ENCODE measurements at places on chromosomes 13 and 19. TPM values are rescaled to one million over a fixed set of nuclear protein-coding genes. Genes with fewer than 3 reads are reported as not detected.

KLK10 gene
- total RNA-seq = 15.7 TPM

TNFRSF19 gene
- total RNA-seq = 8.4 TPM

CNN1 gene
- 130 TPM for total RNA-seq

ZNF99 gene
- 3.0 TPM for total RNA-seq

GRK1 gene
- 2.1 TPM for total RNA-seq

ZNF135 gene
- 33.7 TPM for total RNA-seq

SIGLECL1 gene
- total RNA-seq = 18.7 TPM

MYO16 gene
- 4.0 TPM for total RNA-seq

NUCB1 gene
- total RNA-seq = 139 TPM

CLDND2 gene
- total RNA-seq = 10.0 TPM

EFNB2 gene
- total RNA-seq = 37.7 TPM

DPF1 gene
- 6.4 TPM for total RNA-seq

ATP8B3 gene
- total RNA-seq = 38.0 TPM

ZNF154 gene
- 1.1 TPM for total RNA-seq

UPK1A gene
- 0.47 TPM for total RNA-seq

PEG3 gene
- total RNA-seq = 155 TPM

PODNL1 gene
- 12.6 TPM for total RNA-seq

DNAJB1 gene
- total RNA-seq = 185 TPM

FBXO27 gene
- total RNA-seq = 16.5 TPM

ZNF813 gene
- 4.8 TPM for total RNA-seq

ATP4B gene
- not detected for total RNA-seq

GSX1 gene
- not detected for total RNA-seq

FOSB gene
- total RNA-seq = 1.2 TPM

COL5A3 gene
- 7.0 TPM for total RNA-seq

TUBB4A gene
- 277 TPM for total RNA-seq

ZNF177 gene
- 20.7 TPM for total RNA-seq

CATSPERD gene
- 9.3 TPM for total RNA-seq

All from testis (tissue), 5 donors.